Activated naive CD8-positive, alpha-beta T cell treated with anti-CD3 and anti-CD28 coated beads, Interleukin-2, amount 10 ng/mL, durations not matched to agents 7 days and 5 days (primary cell): ENCODE measurements at places on chromosomes 6 and 20. TPM values are rescaled to one million over a fixed set of nuclear protein-coding genes. Genes with fewer than 3 reads are reported as not detected.
A peak's percentile ranks its signal among the peaks of the same experiment; 100 is the strongest.

CST4 gene
- total RNA-seq, result not detected

FGD2 gene
- total RNA-seq, result 9.8 TPM

- DNase-seq, result no peak
Measured at GRCh38 chr6:16907991-16908390, 146.7 kb upstream of the ATXN1 start.

HLA-DQA1 gene
- total RNA-seq, result 4.6 TPM

DNA sequence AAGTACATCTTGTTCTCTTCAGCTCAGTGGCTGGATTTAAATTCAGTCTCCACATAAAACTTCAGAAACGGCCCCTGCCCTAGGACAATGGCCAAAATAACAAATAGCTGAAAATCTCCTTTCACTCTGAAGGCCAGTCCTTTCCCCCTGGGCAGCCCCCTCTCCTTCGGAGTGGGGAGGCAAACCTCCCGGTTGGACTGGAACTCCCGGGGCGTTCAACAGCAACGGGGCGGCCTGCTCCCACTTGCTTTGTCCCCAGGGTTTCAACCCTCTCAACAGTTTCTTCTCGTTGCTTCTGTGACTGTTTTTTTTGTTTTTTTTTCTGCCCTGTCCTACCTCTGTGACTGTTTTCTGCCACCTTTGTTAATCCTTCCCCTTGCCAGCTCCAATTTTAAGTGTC is 102.6 kb upstream of the DUSP22 start:
- DNase-seq, result no peak

RFX6 gene
- not detected for total RNA-seq

DNA sequence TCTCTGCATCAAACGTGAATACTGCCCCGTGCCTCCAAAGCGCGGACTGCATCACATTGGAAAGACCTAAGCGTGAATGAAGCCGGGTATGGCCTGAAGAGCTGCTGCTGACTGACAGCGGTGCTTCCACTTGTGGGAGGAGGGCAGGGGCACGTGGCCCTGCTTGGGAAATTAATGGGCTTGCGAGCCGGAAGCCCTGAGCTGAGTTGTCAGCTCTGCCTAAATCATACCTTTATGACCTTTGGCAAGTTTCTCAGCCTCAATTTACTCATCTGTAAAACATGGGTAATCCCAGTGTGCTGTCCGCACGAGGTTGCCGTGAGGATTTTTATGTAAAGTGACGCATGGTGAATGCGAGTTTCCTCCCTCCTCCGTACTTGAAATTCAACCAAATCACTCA is 67.0 kb upstream of the FOXQ1 start:
- no peak for DNase-seq

DNA sequence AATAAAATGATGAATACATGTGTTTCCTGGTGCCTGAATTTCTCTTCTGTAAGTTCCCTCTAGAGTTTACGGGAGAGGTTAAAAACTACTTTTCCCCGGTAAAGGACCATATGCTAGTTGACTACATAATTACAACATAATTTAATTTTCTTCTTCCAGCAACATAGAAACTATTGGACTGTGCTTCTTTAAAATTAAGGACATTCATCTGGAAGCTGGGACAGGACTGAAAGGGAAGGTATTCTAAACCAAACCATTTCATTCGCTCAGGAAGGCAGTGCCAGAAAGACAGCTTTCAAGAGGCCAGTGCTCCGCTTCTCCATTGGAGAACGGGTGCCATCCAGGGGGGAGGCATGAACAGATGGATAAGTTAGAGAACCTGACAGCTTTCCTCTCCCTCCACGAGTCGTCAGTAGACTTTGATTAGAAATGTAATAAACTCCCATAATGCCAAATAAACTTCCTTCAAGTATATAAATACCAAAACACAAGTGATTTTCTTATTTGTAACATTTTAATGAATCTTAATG is 458.0 kb upstream of the SOX4 start:
- no peak for DNase-seq

- DNase-seq, result no peak
Measured at GRCh38 chr20:38779247-38780097, 26.0 kb upstream of the PPP1R16B start.

DNA sequence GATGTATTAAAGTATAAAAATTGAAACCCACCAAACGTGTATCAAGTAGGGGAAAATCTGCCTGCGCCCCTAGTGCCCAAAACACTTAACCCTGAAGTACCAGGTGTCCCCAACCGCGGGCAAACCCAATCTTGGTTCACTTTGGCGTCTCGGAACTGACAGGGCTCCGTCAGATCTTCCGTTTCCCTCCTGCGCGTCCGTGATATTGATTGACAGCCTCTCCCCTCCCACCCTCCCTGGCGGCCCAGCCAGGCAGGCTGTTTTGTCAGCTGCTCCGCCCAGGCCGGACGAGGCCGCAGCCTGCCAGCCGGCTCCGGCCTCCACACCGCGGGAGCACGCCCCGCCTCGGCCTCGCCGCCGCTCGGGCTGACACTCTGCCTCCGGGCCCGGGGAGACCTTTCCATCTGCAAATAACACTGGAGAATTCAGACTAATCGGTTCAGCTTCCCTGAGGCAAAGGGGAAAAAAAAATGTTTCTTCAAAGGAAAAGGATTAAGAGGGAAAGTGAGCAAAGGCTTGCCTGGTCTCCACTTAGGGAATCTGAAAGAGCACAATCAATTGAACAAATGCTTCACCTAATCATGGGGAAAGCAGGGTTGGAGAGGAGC is 234.9 kb upstream of the MCHR2 start:
- DNase-seq, result peak; percentile 39

BPIFA1 gene
- total RNA-seq, result not detected

GRCh38 chr6:78700991-78701390 is 166.4 kb upstream of the IRAK1BP1 start:
- no peak for DNase-seq

AVP gene
- total RNA-seq, result not detected

CGA gene
- not detected for total RNA-seq

DNA sequence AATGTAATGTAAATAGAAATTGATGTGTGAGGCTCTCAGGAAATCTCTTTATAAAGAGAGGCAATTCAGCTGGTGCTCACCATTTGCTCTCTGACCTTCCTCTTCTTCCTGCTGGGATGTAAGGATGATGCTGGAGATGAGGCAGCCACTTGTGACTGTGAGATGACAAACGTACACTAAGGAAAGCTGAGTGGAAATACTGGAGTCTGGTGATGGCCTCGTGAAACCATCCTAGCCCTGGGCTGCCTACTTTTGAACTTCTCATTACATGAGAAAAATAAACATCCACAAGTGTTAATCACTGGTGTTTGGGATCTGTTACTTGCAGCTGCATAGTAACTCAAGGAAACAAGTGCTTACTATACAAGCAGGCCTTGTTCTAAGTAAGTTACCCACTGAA is 114.9 kb upstream of the NHSL1 start:
- no peak for DNase-seq

LHFPL5 gene
- not detected for total RNA-seq

DNA sequence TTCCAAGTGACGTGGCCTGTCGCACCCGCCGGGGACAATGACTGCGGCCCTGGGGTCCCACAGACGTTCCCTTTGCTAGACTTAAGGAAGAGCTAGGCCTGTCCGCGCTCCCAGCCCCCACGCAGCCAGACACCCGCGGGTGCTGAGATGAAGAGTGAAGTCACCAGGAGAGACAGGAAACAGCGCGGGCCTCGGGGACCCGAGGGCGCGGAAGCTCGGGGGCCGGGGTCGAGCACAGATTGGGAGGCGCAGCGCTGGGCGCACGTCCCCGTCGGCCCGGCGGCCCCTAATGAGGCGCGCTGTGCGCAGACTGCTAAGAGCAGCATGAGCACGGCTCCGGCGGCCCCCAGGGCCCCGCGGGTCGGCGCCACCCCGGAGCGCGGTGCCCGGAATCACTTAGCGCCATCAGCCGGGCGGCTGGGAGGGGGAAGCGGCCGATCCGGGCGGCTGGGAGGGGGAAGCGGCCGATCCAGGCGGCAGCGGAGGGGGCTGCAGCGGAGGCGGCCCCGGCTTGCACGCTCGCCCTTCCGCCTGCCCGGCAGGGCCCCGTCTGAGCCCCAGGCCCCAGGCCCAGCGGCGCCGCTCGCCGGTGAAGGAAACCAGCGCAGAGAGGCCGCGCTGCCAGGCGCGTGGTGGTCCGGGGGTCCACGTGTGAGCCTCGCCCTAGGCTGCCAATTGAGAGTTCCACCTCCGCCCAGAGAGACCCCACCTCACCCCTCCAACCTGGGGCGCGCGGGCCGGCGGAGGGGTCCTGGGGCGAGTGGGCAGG is 8.3 kb upstream of the AVP start:
- DNase-seq, result peak; percentile 72

RGS17 gene
- not detected for total RNA-seq

DNA sequence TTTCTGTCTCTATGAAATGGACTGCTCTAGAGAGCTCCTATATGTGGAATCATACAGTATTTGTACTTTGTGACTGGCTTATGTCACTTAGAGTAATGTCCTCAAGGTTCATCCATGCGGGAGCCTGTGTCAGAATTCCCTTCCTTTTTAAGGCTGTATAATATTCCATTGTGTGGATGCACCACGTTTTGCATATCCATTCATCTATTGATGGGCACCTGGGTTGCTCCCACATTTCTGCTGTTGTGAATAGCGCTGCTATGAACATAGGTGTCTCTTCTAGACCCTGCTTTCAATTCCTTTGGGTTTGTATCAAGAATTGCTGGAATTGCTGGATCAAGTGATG is 155.4 kb downstream of the BMP7 start:
- DNase-seq, result no peak

SNAP25 gene
- not detected for total RNA-seq

- DNase-seq, result peak; percentile 51
Measured at GRCh38 chr20:63005862-63006539, 763 bp downstream of the BHLHE23 start.

DNA sequence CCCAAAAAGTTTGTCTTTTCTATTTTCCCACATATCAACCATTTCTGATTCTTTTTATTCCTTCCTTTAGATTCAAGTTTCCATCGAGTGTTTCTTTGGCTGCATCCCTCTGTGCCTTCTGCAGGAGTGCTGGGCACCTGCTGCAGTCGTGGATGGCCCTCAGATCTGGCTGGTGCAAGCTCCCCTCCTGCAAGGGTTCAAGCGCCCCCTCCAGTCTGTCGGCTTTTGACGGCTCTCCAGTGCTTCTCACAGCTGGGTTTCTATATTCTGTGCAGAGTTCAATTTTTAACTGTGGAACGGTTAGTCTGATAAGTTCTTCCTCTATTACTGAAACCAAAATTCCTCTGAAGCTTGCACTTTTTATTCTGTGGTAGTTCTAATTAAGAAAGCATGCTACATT is 132.1 kb downstream of the HUS1B start:
- DNase-seq, result no peak

- DNase-seq, result no peak
Measured at GRCh38 chr20:59823030-59823423, 110.4 kb downstream of the SYCP2 start.

LY6G6D gene
- not detected for total RNA-seq
